ENCODE measurements at places on chromosomes 2 and 18.

DNA sequence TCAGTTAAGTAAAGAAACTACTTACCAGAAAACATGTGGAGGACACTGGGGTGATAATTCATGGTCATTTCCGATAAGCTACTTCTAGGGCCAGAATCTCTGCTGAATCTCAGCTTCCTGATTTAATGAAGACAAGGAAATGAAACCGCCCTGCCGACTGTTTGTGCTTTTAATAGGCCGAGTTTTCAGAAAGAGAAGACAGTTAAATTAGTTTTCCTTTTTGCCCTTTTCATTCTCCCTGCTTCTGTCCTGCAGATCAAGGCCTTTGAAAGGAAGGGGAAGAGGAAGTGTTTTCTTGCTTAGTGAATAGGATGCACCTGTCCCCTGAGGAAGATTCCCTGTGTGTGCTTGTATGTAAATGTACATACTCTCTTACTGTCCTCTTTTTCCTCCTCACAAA is 126.6 kb downstream of the SH3RF3 start:
- no peak for DNase-seq

DNA sequence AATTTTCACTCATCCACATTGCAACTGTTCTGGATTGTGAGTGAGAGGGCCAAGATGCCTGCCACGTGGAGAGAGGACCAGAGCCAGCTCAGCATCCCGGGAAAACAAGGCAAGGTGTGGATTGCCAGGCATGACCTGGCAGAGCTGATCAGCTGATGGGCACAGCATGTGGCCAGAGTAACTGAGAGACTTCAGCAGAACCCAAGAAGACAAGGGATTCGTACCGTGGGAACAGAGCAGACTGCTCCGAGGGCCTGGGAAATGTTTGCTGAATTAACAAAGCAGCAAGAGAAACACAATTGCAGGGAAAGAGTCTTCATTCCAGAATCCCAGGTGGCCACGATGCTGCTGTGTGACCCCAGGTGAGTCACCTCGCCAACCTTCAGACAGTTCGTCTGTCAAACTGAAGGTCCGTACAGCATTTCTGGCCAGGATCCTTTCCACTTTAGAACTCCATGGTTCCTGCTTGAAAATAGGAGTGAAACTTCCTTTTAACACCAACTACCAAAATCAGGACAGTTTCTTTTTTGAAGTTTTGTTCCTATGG is 26.3 kb upstream of the POMC start:
- no peak for DNase-seq

GRCh38 chr2:234291765-234292204 is 205.1 kb downstream of the ARL4C start:
- DNase-seq, result no peak

DNA sequence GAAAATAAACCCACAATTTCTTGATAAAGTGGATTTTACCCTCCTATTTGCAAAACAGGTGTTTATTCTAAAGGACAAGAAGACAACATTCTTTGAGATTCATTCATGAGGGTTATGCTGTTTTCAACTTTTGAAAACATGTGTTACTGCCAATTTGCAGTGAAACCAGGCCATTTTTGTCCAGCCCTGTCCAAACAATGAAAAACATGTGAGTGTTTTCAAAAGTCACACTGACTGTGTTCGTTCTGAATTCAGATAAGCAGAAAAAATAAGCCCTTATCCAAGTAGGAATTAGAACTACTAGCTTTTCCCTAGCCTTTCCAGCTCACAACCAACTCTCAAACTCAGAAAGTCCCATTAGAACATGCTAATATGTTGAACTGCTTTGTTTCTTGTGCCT is 148.1 kb upstream of the PID1 start:
- no peak for DNase-seq

GRCh38 chr2:36462311-36462935 is 106.8 kb downstream of the CRIM1 start:
- no peak for DNase-seq

GRCh38 chr18:38940863-38941531 is 1375.4 kb upstream of the CELF4 start:
- DNase-seq, result no peak

DNA sequence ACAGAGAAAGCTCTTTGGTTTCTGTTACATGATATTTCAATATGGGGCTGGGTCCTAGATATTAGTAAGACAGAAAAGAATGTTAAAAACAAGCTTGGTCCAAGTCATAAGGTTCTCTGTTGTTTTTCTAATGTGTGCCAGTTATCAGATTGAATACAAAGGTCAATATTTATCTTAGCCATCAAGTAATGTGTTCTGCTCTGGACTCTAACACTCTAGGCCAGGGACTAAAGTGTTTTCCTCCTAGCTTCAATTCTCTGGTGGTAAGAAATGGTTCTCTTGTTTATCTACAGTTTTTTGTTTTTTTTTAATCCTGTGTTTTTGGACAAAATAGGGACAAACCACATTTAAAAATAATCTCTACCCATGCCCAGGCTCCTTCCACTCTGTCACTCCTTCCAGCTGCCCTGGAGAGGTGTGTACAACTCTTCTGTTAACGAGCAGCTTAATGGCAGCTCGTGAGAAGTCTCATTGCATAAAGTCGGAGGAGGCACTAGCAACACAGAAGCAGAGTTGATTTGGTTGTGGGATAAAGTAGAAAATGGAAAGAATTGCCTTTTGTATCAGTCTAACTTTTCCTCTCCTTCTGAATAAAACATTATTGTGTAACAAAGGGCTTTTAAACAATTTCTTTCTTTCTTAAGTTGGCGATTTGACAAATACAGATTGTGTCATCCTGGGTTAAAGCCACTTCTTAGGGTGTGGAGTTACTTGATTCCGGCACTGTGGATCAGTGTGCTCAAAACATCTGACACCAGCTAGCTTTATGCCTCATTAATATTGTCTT is 8.0 kb upstream of the SESTD1 start:
- DNase-seq, result no peak

GRCh38 chr2:215942194-215942593 is 71.2 kb downstream of the MREG start:
- no peak for DNase-seq

GRCh38 chr2:41206004-41206403 is 754.1 kb upstream of the SLC8A1 start:
- no peak for DNase-seq

- no peak for DNase-seq
Observed at GRCh38 chr2:191215666-191216065, 29.5 kb upstream of the MYO1B start.

DNA sequence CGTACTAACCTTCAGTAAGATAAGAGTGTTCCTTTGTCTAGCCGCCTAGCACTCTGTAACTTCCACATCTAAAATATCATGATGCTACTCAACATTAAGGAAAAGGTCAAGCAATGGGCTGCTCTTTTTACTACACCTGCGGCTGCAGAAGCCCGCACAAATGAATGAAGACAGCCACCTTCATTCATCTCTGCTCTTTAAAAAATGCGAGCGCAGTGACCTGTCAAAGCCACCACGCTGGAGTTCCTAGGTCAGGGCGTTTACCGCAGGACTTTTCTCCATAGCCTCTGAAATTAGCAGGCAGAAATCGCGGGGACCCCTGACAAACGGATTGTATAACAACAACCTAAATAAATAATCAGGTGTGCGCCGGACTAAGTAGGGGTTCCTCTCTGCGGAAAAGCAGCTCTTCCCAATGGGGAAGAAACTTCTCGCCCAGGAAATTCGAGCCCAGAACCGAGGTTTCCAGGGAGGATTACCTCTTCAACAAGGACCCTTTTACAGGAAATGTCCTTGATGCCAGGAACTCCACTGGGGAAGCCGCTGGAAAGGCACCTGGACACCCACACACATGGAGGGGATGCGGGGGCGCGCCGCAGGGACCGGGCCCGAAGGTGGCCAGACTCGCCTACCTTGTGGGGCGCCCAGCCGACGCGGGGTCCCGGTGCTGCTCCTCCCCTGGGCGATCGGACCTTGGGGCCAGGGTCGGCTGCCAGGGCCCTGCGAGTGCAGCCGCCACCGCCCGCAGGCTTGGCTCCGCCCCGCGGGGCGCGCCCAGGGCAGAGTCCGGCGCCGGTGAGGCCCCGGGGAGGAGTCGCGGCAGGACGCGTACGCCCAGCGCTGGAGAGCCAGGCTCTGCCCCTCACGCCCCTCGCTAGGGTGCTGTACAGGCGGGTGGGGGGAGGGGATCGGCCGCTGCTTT is at the start of gene CCDC68:
TSS of gene CCDC68 (minus strand) at position 758 of the 922 bp plus-strand sequence. CDS start 16,670 bp downstream, outside the sequence.
- no peak for DNase-seq

- no peak for DNase-seq
Observed at GRCh38 chr2:119481501-119482455, 42.5 kb downstream of the SCTR start.

DNA sequence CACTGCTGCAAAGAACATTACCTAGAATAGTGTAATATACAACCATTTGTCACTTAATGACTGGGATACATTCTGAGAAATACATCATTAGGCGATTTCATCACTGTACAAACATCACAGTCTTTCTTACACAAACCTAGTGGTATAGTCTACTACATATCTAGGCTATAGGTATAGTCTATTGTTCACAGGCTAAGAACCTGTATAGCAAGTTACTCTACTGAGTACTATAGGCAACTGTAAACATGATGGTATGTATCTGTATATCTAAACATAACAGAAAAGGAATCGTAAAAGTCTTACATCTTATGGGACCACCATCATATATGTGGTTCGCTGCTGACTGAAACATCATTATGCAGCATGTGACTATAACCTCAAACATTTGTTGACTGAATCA is 21.4 kb downstream of the SP3 start:
- no peak for DNase-seq

GRCh38 chr18:9048808-9049494 is 53.5 kb upstream of the NDUFV2 start:
- DNase-seq, result no peak

DNA sequence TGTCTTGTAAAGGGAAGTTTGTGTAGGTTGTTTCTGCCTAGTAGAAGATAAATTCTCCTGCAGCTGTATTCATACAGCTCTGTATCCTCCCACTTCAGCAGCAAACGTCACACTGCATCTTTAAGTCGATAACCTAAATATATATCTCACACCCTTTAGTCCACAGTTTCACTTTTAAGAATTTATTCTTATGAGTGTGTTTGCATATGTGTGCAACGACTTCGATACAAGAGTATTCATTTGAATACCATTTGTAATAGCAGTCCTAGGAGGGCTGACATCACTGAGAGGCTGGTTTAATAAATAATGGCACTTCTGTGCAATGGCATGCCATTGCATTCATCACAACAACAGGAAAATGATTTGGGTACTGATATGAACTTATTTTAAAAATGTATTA is 63.8 kb upstream of the MSH6 start:
- DNase-seq, result no peak

- DNase-seq, result no peak
Observed at GRCh38 chr2:62895632-62896009, 155.0 kb upstream of the OTX1 start.

GRCh38 chr2:29281086-29281915 is 166.1 kb downstream of the CLIP4 start:
- DNase-seq, result peak; percentile 31

DNA sequence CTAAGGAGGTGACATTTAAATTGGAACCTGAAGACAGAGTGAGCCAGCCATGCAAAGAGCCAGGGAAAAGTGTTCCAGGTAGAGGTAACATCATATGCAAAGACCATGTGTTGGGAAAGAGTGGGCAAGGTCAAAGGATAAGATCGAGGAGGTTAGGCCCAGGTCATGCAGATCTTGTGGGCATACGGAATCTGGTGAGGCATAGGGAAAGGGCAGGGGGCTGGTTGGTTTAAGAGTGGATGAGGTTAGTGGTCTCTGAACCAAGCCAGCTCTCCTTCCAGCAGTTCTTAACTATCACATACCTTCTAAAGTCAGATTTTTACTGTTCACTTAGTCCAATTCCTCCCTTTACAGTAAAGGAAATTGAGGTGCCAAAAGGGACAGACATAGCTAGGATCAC is 3.0 kb downstream of the ANKRD53 start:
- DNase-seq, result no peak

- DNase-seq, result no peak
Observed at GRCh38 chr18:22165049-22165602, 4.3 kb upstream of the GATA6 start.

- no peak for DNase-seq
Observed at GRCh38 chr2:19900931-19901441, 797 bp downstream of the TTC32 start.

DNA sequence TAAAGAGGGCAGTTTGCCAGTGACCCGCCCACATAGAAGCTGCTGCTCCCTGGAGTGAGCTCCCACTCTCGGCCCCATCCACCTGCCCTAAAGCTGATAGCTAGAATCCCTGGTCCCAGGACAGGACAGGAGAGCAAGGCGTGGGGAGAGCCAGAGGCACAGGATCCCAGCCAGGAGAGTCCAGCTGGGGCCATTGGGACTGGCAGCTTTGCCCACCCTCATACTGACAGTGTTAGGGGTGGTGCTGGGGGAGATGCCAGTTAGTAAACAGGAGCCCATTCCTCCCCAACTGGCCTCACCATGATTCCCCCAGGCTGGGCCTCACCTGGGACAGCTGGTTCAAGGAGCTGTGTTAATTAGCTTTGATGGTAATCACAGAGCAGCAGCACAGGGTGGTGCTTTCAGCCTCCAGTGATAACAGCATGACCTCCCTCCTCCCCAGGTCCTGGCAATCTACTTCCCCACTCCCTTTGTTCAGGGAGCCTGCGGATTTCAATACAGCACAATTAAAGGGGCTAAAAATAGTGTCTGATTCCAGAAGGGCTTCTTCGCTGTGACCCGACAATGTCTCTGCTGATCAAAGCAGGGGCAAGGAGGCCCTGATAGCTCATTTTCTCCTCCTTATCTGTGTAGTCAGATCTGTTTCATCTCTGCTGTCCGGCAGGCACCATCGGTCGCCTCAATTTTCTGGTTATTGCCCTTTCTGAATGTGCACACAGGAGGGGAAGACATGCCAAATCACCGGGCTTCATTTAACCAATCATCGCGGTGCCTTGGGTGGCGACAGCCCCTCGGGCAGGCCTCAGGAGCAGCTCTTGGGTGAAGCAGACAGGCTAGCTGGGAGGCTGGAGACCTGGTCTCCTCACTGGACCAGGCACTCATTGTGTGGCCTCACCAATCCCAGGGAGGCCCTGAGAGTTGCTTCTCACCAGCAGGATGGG is 119.9 kb upstream of the TEX51 start:
- no peak for DNase-seq

GRCh38 chr2:132669908-132670495 is at the start of gene LYPD1:
TSS of gene LYPD1 (minus strand) at chr2:132670205. CDS start at chr2:132669932, 273 bp downstream.
- peak; percentile 51 for DNase-seq
